RWPE2 (cell line): ENCODE measurements at places on chromosomes 13 and 19.
A peak's percentile ranks its signal among the peaks of the same experiment; 100 is the strongest.

DNA sequence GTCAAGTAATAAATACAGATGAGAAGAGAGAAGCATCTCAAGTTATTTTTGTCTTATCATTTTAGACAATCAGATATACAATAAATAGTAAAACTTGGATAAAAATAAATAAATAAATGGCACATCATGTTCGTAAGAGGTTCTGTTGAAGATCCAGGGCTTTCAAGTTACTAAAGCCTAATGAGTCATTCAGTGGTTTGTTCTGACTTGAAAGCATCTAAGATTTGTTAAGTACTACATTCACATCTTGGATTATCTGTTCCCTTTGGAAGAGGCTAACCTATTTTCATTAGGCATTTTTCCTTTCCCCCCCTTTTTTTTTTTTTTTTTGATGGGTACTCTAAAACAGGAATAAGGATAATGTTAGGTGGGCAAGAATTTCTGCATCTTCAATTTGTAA, 429.3 kb downstream of the PCDH20 start:
- H3K4me3 ChIP-seq: no peak overlapping the region
- DNase-seq: no peak
- H3K36me3 ChIP-seq: no peaks in the 10 kb centered on the region
- H3K27me3 ChIP-seq: no peaks in the 10 kb centered on the region

DNA sequence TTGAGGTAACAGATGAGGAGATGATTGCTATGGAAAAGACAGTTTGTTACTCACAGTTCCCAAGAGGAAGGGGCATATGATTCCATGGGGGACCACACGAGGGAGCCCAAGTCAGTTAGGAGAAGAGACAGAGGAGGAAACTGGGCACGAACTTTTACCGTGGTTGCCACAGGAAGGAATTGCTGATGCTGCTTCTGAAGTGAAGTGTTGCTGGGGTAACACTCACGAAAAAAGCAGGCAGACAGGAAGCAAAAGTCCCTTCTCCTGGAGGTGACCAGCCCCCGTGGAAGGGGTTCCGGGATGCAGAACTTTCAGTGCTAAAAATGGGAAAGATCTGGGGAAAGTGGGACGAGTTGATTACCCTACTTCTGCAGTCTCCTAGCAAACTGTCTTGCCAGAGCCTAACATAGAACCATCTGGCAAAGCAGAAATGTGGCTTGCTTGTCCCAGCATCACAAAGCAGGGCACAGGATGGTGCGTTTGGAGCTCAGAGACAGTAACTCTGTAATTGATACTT, 35.4 kb upstream of the MAP3K10 start:
- no peaks in the 10 kb centered on the region for H3K4me1 ChIP-seq
- H3K4me3 ChIP-seq: no peak overlapping the region
- no peak overlapping the region for H3K27ac ChIP-seq
- H3K27me3 ChIP-seq: no peaks in the 10 kb centered on the region

DNA sequence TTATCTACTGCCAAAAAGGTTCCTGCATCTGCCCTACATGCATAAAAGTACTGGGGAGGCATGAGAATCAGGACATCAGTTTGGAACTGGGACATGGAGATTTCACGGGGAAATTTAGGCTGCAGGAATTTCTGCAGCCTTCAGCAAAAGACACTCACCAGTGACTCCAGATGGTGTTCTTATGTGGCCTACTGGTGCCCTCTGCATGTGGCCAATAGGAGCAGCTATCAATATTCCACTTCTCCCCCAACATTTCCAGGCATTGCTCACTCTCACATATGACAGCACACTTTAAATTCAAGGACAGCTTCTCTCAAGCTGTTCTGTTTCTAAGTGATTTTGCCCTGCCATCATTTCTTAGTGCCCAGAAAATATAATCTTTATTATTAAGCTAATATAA, 570.5 kb upstream of the ARGLU1 start:
- no peaks in the 10 kb centered on the region for H3K4me1 ChIP-seq
- H3K36me3 ChIP-seq: no peaks in the 10 kb centered on the region
- H3K27ac ChIP-seq: no peak overlapping the region
- no peak overlapping the region for H3K4me3 ChIP-seq

GRCh38 chr13:35812736-35813135, 318.4 kb downstream of the DCLK1 start:
- no peaks in the 10 kb centered on the region for H3K36me3 ChIP-seq
- no peaks in the 10 kb centered on the region for H3K27me3 ChIP-seq
- no peak for DNase-seq
- no peak overlapping the region for H3K4me3 ChIP-seq

- H3K4me3 ChIP-seq: no peak overlapping the region
- H3K27ac ChIP-seq: no peak overlapping the region
- H3K36me3 ChIP-seq: no peaks in the 10 kb centered on the region; the same call in 1 of the 2 replicates
These were observed 1.6 kb upstream of the AKAP11 start for GRCh38 chr13:42270160-42270856.

DNA sequence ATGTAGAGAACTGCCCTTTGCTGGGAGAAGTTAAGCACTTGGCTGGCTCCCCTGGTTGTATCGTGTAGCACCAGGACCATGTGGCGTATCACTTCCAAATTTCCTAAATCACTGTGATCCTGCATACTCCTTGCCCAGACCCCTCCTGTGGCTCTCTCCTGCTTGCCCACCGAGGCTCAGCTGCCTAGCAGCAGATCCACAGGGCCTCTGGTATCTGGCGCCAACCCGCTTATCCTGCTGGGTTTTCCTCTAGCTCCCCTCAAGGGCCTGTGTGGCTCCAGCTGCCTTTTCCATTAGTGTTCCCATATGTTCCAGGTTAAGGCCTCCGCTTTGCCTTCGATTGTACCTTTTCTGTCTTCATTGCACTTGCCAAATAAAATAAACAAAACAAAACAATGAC, 16.5 kb downstream of the LRCH1 start:
- DNase-seq: no peak
- H3K27me3 ChIP-seq: no peaks in the 10 kb centered on the region
- no peak overlapping the region for H3K27ac ChIP-seq
- H3K4me1 ChIP-seq: no peaks in the 10 kb centered on the region
- H3K36me3 ChIP-seq: no peaks in the 10 kb centered on the region

DNA sequence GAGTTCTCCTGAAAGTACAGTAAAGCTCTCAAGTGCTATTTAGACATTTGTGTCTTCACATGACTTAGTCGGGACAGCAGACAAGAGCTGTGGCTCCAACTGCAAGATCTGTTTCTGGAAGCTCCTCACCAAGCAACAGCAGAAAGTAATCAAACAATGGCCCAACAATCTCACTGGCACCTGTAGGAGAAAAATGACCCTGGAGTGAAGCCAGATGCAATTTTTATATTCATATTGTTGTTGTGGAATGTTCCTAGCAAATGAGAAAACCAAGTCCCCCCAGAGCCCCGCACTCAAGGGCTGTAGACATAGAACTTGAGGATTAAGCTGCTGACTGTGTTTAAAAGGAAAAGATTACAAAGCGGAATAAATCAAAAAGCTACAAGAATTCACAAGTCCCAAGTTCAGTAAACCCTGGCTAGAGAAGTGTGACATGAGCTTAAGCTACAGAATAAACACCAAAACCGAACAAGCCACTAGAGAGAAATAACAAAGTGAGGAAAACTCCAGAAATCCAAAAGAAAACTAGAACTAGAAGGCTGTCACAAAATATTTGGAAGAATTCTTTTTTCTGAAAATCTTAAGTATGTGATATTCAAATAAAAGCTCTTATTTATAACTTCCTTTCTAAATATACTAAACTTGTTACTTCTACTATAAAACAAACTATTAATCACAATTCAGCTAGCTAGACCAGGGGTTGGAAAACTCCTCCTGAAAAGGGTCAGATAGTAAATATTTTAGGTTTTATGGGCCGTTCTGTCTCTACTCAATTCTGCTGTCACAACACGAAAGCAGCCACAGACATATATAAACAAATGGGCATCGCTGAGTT, 454.5 kb downstream of the SUCLA2 start:
- H3K4me3 ChIP-seq: no peak overlapping the region
- H3K4me1 ChIP-seq: no peaks in the 10 kb centered on the region
- H3K36me3 ChIP-seq: no peaks in the 10 kb centered on the region
- no peak for DNase-seq
- no peaks in the 10 kb centered on the region for H3K27me3 ChIP-seq

- no peak overlapping the region for H3K4me3 ChIP-seq
- H3K4me1 ChIP-seq: peaks cover 51% of the 10 kb centered on the region
- no peak for DNase-seq
- peaks cover 7% of the 10 kb centered on the region; the same call in 1 of the 2 replicates for H3K36me3 ChIP-seq
- peak overlapping the region; percentile 64 for H3K27ac ChIP-seq
These were observed 41.2 kb downstream of the NFIX start for GRCh38 chr19:13036366-13036976.

DNA sequence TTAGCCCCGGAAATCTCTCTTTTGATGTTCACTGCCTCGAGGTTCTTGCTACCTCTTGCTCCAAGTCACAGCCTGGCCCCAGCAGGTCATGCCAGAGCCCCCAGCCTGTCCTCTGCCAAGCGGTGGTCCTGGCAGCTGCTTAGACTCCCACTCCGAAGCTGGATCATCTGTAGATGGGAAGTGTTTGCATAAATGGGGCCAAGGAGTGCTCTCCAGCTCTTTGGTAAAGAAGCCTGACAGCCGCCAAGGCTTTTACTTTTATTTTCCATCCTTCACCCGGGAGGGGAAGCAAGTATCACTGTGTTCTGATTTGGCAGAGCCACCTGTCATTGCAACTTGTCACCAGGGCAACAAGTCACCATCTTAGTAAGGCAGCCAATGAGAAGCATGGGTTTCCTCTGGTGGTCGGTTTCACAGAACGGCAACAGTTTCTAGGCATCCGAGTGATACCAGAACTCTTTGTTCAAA, 10.6 kb upstream of the RETN start:
- DNase-seq: no peak
- no peak overlapping the region for H3K27ac ChIP-seq
- no peaks in the 10 kb centered on the region for H3K4me1 ChIP-seq
- H3K4me3 ChIP-seq: no peak overlapping the region
- no peaks in the 10 kb centered on the region for H3K36me3 ChIP-seq

DNA sequence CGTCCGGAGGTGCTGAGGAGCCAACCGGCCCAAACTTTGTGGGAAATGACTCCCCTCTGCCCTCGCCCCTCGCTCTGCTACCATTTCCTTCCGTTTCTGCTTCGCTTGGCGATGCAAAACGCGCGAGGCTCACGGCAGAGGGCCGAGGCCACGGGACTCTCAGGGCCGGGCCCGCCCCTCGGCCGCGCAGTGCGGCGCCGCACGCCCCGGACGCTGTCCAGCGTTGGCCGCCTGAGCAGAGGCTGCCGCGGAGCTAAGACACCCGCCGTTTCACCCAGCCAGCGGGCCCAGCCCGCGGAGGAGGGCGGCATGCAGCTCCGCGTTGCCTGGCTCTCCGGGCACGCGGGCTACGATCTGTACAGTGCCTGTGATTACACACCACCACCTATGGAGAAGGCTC, 2.1 kb upstream of the ZNF578 start:
- no peaks in the 10 kb centered on the region for H3K36me3 ChIP-seq
- H3K4me1 ChIP-seq: no peaks in the 10 kb centered on the region
- H3K27ac ChIP-seq: no peak overlapping the region
- H3K27me3 ChIP-seq: no peaks in the 10 kb centered on the region
- no peak overlapping the region for H3K4me3 ChIP-seq

DNA sequence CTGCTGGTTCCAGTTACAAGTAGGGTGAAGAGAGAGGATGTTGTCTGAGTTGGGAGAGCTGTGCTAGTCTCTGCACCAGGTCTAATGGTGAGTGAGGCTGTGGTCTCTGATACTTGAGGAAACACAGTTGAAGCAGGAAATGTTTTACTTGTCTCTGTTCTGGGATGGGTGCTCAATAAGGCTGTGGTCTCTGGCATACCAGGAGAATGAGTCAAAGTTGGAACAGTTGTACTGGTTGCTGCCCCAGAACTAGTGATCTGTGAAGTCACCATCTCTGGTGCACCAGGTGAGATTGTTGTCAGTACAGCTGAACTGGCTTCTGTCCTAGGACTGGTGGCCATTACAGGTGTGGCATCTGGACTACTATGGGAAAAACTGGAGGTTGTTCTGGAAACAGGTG, 74.7 kb downstream of the MUC16 start:
- no peaks in the 10 kb centered on the region for H3K36me3 ChIP-seq
- H3K27me3 ChIP-seq: no peaks in the 10 kb centered on the region
- no peak for DNase-seq
- no peaks in the 10 kb centered on the region for H3K4me1 ChIP-seq

- peaks cover 78% of the 10 kb centered on the region for H3K36me3 ChIP-seq
- no peak overlapping the region for H3K27ac ChIP-seq
- no peak overlapping the region for H3K4me3 ChIP-seq
These were observed 24.2 kb downstream of the UHRF1 start for GRCh38 chr19:4933528-4933927.

DNA sequence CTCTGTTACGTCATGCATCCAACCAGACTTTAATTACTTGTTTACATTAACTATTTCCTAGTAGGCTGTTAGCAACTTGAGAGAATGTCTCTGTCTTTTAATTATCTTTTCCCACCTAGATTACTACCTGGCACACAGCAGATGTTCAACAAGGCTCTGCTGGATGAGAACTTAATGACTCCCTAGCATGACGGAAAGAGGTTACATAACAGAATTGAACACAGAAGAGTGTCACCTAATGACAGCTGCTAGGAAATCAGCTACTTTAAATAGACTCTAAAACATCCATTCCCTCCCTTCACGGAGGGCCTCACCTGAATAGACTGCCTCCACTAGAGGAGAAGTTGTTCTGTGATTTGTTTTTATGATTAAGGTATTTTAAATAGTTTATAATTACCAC, 110.8 kb downstream of the TEX29 start:
- no peak overlapping the region for H3K27ac ChIP-seq
- no peaks in the 10 kb centered on the region for H3K36me3 ChIP-seq
- H3K27me3 ChIP-seq: peaks cover 4% of the 10 kb centered on the region
- no peak for DNase-seq
- no peaks in the 10 kb centered on the region for H3K4me1 ChIP-seq

GRCh38 chr13:24784319-24784718, 20.4 kb downstream of the RNF17 start:
- H3K4me3 ChIP-seq: no peak overlapping the region
- H3K27ac ChIP-seq: peak overlapping the region; percentile 18
- no peaks in the 10 kb centered on the region for H3K27me3 ChIP-seq
- no peak for DNase-seq

- H3K4me1 ChIP-seq: peaks cover 40% of the 10 kb centered on the region
- H3K27ac ChIP-seq: peak overlapping the region; percentile 29
- no peak overlapping the region for H3K4me3 ChIP-seq
- no peak for DNase-seq
These were observed 50.8 kb downstream of the TSSK6 start for GRCh38 chr19:19464339-19465098.

DNA sequence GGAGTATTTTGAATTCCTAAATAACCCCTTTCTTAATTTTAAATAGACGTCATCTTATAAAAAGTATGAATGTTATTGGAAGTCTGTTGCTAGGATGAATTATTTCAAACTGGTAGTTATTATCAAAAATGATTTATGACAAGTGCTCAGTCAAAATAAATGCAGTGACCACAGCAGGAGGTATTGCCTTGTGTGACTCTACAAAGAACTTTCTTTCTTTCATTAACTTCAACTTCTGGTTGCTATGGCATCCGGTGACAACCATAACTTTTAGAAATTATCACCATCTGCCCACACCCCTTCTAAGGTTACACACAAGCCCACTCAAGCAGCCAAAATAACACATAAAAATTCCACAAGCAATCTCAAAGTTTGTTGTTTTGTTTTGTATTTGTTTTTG, 189.9 kb downstream of the DACH1 start:
- H3K4me3 ChIP-seq: no peak overlapping the region
- H3K36me3 ChIP-seq: no peaks in the 10 kb centered on the region
- H3K27ac ChIP-seq: no peak overlapping the region
- peaks cover 4% of the 10 kb centered on the region for H3K27me3 ChIP-seq
